ENCODE measurements at places on chromosomes 2 and 18. TPM values are rescaled to one million over a fixed set of nuclear protein-coding genes. Genes with fewer than 3 reads are reported as not detected.

The TMEM37 gene
- total RNA-seq, result not detected

The SPEG gene
- 47.2 TPM for total RNA-seq

The SRD5A2 gene
- total RNA-seq, result under 0.01 TPM

The PIEZO2 gene
- total RNA-seq, result not detected

Measured in mammary epithelial cell (primary cell).